Aorta (tissue), 5 donors: ENCODE measurements at places on chromosomes 5 and 9. TPM values are rescaled to one million over a fixed set of nuclear protein-coding genes. Genes with fewer than 3 reads are reported as not detected.
A peak's percentile ranks its signal among the peaks of the same experiment; 100 is the strongest.

GRCh38 chr5:116478491-116478890 is 96.1 kb downstream of the SEMA6A start:
- no peak for DNase-seq

Gene C7
- total RNA-seq, result 412 TPM

GRCh38 chr5:137379555-137380286 is 119.4 kb downstream of the SPOCK1 start:
- no peak for DNase-seq

DNA sequence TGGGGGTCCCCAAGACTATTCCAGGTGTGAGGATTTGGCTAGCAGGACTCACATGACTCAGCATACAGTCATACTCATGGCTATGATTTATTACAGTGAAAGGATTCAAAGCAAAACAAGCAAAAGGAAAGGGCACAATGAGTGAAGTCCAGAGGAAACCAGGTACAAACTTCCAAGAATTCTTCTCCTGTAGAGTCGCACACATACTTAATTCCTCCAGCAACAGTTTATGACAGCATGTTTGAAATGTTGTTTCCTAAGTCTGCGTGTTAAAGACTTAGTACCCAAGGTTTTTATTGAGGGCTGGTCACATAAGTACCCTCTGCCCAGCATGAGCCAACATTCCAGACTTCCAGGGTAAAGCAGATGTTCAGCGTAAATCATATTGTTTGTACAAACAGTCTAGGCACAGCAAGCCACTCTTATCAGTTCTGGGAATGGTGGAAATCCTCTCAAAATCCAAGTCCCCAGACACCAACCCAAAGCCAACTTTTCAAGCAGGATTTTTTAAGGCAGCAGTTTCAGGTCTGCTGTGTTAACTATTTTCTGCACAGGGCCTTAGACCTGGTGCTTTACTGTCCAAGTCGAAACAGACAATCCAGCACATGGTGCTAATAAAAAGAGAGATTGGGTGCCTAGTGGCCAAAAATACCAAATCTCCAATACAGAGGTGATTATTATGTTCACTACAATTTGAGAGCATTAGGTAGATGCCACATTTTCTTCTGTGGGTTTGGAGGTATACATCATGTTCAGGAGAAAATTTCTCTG is 18.6 kb upstream of the RICTOR start:
- no peak for DNase-seq

- no peak for DNase-seq
Measured at GRCh38 chr5:68544648-68545552, 329.3 kb downstream of the PIK3R1 start.

DNA sequence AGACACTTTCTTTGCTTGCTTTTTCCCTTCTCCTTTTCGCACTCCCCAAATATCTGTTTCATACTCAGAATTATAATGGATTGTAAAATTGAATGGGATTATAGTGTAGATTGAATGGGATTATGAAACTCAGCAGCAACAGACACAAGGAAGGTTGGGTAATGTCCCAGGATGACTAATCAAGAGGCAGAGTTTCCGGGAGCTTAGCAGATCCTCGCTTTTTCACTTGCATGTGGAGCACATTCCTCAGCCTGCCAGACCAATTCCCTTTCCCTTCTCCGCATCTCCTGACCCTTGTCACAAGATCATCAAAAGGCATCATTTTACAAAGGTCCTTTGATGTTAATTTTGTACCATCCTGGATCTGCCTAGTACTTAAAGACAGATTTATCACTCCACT is 55.1 kb upstream of the SLC1A1 start:
- no peak for DNase-seq

Gene DDX46
- total RNA-seq, result 52.2 TPM

GRCh38 chr5:76402886-76403765 is at the start of gene IQGAP2:
IQGAP2 (plus strand) TSS chr5:76403285; CDS start chr5:76403546, 261 bp downstream.
- DNase-seq, result peak; percentile 85

- DNase-seq, result peak; percentile 38
Measured at GRCh38 chr5:976849-977751, 31.5 kb upstream of the NKD2 start.

DNA sequence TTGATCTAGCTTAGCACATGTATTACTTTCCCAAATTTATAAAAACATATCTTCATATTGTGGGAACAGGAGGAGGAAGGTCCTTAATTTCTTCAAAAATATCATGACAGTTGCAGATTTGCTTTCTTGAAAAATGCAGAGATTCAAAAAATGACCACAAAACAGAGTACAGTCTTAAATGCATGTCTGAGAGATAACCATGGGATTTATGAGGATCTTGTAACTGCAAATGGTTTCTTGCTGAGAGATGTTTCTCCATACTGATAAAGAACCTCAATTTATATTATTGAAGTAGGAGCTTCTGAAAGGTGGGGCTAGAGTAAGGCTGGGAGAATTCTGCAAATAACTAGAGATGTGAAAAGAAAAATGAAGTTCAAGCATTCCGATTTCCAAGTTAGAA is 83.2 kb downstream of the CDH18 start:
- DNase-seq, result no peak

Gene ARHGEF37
- total RNA-seq, result 9.7 TPM

DNA sequence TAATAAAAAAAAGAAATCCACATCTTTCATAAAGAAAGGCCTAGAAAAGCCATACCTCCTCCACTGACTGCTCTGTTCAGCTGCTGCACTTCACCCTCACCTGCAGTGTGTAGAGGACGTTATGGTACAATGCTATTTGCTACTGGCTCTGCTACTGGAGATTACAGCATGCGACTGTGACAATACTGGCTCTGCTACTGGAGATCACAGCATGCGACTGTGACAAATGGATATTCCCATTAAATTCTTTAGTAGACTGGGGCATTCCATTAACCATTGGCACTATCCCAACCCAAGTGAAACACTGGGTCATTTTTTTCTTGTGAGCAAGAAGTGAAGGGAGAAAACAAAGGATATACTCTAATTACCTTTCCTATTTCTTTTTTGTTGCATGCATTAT is 1063.5 kb upstream of the DMAC1 start:
- no peak for DNase-seq

- no peak for DNase-seq
Measured at GRCh38 chr5:156687514-156687913, 162.6 kb upstream of the PPP1R2B start.

Gene BTNL8
- 0.30 TPM for total RNA-seq

GRCh38 chr5:74866596-74867162 is 492 bp upstream of the FAM169A start:
- DNase-seq, result no peak

Gene CDC20B
- not detected for total RNA-seq

Gene SPOCK1
- total RNA-seq, result 67.8 TPM

DNA sequence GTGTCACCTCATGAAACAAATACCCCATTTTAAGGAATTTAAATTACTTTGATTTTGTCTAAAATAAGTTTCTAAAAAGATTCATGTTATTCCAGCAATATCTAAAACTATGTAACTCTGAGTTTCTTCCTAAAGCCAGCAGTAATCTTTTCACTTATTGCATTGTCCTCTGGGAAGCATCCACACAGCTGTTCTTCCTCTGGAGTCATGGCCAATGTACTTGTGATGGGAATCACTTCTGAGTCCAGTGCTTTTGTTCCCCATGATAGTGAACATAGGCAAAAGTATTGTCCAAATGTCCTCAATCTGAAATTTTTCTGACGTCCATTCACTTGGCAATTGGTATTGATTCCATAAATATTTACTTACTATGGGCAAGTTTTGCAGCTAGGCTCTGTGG is 125.0 kb downstream of the STARD4 start:
- no peak for DNase-seq

GRCh38 chr5:31976169-31976568 is 197.9 kb downstream of the GOLPH3 start:
- DNase-seq, result no peak

DNA sequence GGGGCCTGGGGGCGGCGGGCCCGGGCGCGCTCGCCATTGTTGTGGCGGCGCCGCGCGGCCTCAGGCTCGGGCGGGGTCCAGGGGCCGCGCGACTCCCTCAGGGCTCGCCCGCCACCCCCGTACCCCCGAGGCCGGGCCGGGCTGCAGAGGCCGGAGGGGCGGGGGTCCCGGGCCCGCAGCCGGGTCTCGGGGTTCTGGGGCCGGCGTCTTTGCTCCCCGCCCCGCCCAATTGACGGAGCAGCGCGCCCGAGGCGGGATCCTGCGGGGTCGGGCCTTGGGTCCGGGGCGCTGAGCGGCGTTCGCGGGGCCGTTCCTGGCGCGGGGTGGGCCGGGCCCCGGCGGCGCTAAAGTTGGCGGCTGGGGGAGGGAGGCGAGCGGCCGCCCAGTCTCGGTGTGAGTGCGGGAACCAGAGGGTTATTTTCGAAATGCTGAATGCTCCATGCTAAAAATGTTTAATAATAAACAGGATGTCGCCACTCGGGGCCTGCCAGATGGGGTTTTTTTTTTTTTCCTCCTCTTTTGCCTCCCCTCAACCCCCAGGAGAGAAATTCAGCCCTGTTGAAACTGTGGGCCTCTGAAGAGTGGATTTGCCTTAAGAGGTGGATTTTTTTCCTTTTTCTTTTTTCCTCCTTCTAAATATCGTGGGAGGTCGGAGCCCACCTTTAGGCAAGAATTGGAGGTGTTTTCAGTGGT is 724 bp downstream of the PRRC2B start:
- peak; percentile 68 for DNase-seq

GRCh38 chr5:176621661-176622079 is 8.7 kb downstream of the SNCB start:
- DNase-seq, result no peak

DNA sequence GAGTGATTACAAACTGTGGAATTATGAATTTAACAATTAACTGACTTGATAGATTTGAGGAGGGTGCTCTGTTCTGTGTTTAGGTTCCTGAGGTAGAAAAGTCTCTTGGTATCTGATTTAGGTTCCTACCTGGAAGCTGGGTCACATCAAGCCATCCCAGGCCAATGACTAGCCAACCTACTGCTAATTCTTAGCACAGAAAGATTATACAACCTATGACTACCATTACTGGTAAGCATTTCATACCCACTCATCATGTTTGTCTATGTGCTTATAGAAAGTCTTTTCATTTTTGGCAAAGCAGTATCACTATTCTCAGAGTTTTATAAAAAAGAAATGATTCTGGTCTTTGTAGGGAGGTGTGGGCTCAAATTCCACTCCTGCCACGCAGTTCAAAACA is 49.7 kb downstream of the GNAQ start:
- DNase-seq, result no peak

GRCh38 chr9:113523421-113524141 is 60.1 kb downstream of the RGS3 start:
- DNase-seq, result no peak

Gene ZNF608
- total RNA-seq, result 8.5 TPM

DNA sequence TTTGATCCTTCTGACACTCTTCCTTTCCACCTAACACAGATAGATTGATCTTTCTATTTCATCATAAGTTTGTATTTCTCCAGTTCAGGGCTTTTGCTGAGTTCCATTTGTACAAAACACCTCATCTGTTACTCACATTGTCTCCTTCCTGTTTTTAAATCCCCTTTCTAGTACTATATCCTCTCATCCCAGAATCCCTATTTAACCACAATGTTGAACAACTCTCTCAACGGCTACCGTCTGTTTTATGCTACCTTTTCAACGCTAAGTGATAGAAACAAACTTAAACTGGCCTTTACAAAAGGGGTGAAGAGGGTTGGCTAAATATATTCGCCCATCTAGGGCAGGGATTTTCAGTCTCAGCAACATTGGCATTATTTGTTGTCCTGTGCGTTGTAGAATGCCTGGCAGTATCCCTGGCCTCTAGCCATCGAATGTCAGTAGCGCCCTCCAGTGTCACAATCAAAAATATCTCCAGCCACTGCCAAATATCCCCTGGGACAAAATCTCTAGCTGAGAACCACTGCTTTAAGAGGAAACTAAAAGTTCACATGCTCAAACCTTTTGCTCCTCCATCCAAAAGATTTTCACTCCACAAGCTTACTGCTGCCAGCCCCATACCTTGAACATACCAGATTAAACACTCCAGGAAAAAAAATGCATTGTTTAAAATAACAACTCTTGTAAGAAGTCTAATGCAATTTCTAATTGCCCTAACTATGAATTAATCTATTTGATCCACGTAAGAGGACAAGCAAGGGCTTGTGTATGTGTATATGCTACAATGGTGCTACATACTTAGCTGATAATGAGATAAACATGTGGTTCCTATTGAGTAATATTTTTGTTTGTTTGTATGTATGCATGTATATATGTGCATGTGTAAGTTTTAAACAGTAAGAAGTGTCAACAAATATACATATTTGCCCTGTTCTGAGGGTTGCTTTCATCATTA is 344.0 kb downstream of the PTPRD start:
- DNase-seq, result no peak

Gene SNX18
- 110 TPM for total RNA-seq

Gene TRAF1
- 19.8 TPM for total RNA-seq

DNA sequence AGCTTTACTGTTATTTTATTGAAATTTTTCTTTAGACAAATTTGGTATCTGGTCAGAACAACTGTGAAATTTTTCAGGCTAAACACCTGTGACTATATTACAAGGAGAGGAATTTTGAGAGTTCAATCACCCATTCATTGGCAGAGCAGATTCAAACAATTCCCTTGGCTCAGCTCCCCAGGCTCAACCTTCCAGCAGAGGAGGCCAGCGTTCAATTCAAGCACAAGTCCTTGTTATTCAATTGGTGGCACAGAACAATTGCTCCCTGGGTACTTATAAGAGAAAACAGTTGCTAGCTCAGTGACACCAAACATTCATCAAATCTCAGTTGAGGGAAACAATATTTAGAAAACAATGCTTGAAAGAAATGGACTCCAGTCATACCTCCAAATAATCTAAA is 83.3 kb downstream of the SUSD1 start:
- DNase-seq, result no peak

DNA sequence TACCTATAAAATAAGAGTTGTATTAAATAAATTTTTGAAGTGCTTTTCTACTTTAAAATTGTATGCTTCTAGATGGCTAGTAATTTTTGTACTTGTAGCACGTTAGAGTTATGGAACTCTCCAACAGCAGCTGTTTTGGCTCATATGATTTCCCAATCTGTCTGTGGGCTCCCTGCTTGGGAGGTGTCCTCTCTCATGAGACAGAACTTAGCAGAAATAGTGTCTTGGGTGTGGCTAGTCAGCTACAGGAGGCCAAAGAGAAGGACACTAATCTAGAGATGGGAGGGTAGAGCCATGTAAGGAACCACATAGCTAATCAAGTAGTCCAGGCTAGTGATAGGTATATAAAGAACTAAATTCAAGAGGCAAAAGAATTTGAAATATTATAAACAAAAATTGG is 78.4 kb upstream of the DAB2 start:
- no peak for DNase-seq

Gene CCNJL
- total RNA-seq, result 3.5 TPM

- no peak for DNase-seq
Measured at GRCh38 chr5:65101632-65102100, 332.9 kb downstream of the CWC27 start.

Gene NUTM2G
- total RNA-seq, result not detected

DNA sequence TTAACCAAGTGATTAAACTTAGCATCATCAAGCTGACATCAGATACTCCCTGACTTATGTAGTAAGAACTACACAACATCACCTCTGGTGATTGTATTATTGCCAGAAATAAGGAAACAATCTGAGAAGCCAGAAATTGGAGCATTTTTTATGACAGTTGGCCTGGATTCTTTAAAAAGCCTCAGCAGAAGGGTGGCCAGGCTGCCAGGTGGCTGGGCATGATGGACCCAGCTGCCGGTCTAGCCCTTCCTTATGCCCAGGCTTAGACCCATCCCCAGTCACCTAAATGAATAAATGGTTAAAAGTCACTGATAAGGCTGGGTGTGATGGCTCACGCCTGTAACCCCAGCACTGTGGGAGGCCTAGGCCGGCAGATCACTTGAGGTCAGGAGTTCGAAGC is 12.8 kb downstream of the OR1K1 start:
- no peak for DNase-seq

- DNase-seq, result no peak
Measured at GRCh38 chr5:31096238-31096865, 97.1 kb upstream of the CDH6 start.

GRCh38 chr9:99126312-99126711 is 21.4 kb downstream of the TGFBR1 start:
- no peak for DNase-seq
